Activated CD4-positive, alpha-beta T cell treated with anti-CD3 and anti-CD28 coated beads, Interleukin-2, amount 50 U/mL, for 16 hours (primary cell): ENCODE measurements at places on chromosomes 3 and 15.

GRCh38 chr15:52139599-52140462 lies 27.3 kb upstream of the BCL2L10 start:
- DNase-seq: peak; percentile 75

DNA sequence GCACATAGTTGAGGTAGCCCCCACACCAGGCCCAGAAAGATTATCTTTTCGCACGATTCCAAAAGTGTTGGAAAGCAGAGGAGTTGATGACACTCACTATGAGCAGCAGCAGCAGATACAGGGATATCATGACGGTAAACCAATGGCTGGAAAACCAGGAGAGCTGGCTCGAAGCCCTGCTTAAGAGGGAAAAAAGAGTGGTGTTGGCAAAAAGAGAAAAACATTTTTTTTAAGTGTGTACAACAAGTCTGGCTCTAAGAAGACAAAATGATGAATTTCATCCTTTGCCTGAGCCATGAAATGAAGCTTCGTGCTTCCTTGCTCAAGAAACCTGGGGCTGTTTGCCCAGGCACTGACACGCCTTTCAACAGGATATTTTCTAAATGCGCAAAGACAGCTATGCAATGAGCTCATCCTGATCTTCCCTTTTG lies 27.3 kb downstream of the PARP16 start:
- no peak for DNase-seq

DNA sequence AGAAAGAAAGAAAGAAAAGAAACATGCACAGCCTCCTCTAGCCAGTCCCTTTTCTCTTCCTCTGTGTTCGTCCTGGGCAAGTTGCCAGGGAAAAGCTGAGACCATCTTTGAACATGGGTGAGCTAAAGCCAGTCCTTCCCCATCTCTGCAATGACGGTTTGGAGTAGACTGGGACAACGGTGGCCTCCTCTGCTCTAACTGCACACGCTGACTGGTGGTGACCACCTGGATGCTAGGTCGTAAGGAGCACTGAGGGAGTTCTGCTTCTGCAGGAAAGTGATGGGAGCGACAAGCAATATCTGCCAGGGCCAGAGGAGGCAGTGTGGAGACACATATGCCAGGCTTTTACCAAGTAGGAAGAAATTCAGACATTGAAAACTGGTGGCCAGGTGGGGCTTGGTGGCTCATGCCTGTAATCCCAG lies 111.7 kb downstream of the NUP210 start:
- DNase-seq: no peak

- no peak for DNase-seq
Observed at GRCh38 chr3:153600896-153601295, 438.9 kb downstream of the RAP2B start.
